ENCODE measurements at places on chromosomes 2 and 18.

- DNase-seq, result no peak
Observed at GRCh38 chr2:141437521-141437920, 693.3 kb downstream of the LRP1B start.

DNA sequence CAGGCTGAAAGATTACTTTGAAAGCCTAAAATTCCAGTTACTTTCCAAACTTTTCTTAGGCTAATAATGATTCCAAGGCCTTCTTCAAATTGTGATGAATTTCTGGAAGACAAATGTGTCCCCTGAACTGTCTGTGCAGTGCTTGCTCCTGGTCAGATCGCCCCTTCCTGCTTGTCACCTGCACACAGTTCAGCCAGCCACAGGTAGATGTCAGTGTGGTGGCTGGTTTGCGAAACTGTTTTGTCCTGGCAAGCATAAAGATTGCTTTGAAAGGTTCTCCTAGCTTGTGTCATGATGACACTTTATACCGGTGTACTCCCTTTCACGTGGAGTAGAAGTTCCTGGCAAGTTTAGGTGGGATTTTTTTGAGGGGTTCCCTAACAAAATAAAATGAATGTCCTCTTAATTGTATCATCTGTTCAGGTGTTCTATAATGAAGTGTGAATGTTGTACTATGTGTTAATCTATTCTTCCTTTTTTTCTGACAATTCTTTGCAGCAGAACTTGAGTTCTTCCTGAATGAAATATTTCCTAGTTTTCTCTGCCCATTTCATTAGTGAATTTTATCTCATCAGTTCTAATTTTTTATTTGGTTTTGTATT lies 298.8 kb downstream of the ZNF407 start:
- peak; percentile 18 for DNase-seq

DNA sequence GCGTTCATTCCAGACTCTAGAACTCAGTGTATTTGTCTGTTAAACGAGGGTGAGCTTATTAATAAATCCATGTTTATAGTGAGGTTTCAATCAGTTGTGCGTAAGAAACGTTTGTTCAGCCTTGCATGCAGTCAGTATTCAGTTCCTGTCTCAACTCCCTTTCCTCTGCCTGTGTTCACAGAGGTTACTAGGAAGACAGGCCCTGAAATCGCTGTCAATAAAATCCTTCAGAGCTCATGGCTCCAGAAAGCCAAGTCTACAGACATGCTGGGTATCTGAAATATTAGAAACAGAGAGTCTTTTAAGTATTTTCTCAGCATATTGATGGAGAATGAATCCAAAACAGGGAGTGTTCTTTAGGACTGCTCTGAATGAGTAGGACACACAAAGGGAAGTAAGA lies 75.4 kb downstream of the KLF7 start:
- DNase-seq, result no peak

- DNase-seq, result no peak
Observed at GRCh38 chr2:84152462-84152861, 306.6 kb downstream of the SUCLG1 start.

DNA sequence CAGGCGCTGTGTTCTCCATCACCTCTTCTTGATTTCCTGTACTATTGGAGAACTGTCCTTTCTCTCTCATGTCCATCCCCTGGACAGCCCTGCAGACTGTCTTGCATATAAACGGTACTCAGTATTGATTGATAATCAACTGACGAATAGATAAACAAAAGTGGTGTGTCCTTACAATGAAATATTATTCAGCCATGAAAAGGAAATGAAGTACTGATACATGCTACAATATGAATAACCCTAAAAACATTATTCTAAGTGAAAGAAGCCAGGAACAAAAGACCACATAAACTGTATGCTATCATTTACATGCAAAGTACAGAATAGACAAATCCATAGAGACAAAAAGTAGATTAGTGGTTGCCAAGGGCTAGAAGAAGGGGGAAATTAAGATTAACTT lies 77.6 kb downstream of the SDC1 start:
- no peak for DNase-seq

DNA sequence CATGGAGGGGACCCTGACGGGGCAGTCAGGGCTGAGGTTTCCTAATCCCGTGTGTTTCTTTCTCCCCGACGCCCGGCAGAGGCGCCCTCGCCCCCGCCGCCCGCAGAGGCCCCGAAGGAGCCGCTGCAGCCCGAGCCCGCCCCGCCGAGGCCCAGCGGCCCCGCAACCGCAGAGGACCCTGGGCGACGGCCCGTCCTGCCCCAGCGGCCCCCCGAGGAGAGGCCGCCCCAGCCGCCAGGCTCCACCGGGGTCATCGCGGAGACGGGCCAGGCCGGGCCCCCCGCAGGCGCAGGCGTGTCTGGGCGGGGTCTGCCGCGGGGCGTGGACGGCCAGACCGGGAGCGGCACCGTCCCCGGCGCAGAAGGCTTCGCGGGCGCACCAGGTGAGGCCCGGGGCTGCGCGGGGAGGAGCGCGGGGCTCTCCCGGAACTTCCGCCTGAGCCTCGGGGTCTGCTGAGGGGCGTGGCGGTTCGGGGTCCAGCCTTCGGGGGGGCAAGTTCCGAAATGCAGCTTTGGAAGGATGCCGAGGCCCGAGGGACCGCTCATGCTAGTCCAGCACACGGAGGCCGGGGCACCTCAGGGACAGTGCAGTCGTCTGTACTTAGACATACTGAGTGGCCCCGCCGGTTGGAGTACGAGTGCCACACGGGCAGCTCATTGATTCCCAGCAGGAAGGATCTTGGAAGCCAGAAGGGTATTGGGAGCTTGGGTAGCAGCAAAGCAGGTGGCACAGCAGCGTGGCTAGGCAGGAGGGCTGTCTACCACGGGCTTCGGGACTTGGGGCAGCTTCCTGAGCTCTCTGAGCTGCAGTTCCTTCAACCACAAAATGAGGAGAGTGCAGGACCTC lies 60.1 kb downstream of the EMILIN2 start:
- DNase-seq, result peak; percentile 26

GRCh38 chr2:240957656-240958365 lies 40.6 kb upstream of the SNED1 start:
- no peak for DNase-seq

GRCh38 chr2:55078956-55079355 lies 28.7 kb upstream of the RTN4 start:
- no peak for DNase-seq

GRCh38 chr2:220440731-220441130 lies 813.3 kb downstream of the SLC4A3 start:
- DNase-seq, result no peak

- DNase-seq, result no peak
Observed at GRCh38 chr18:56389190-56389589, 249.2 kb downstream of the TXNL1 start.

DNA sequence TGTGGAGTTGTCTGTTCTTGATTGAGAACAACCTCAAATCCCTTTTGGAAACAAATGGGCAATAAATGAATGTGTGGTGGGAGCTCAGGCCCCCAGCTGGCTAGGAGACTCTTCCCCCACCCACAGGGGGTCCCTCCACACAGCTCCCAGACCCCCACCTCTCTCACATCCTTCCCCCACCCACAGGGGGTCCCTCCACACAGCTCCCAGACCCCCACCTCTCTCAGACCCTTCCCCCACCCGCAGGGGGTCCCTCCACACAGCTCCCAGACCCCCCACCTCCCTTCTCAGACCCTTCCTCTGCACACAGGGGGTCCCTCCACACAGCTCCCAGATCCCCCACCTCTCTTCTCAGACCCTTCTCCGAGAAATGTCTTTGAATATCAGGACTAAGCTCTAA lies 79.0 kb upstream of the CTDP1 start:
- DNase-seq, result no peak

GRCh38 chr2:46469116-46469515 lies 10.2 kb upstream of the TMEM247 start:
- no peak for DNase-seq

DNA sequence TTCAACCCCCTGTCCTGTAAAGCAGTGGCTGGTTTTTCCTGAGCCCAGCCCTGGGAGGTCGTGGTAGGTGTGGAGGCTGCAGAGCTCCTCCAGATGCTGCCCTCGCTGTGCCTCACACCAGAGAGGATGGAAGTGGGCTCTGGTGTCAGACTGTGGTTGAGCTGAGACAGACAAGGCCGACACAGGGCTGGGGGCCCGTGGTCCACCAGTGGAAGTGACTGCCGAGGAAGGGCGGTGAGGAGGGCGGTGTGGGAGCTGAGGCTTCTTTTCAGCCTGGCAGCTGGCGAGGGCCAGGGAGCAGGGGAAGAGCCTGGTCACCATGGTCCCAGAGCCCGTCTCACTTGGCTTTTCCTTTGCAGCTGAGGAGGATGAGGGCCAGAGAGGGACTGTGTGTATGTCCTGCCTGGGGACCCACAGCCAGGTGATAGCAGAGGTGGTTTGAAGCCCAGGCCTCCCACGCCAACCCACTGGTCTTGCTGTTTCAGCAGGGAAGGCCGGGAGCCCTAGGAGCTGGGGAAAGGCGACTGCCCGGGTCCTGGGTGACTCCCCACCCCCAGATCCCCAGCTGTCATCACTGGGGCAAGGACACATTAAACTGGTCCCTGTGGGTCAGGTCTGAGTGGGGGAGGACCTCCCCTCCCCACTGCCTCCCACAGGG lies 8.5 kb downstream of the SFTPB start:
- DNase-seq, result no peak

DNA sequence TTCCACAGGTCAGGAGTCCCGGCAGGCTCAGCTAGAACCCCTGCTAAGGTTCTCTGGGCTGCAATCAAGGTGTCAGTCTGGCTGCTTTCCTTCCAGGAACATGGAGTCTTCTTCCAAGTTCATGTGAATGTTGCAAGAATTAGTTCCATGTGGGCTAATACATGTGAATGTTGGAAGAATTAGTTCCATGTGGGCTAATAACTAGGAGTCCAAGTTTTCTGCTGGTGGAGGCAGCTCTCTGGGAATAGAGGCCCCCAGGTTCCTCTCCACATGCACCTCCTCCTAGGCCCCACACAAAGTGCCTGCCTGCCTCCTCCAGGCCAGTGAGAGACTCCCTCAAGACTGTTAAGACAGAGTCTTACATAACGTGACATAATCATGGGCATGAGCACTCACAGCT lies 140.8 kb upstream of the SLC35G4 start:
- no peak for DNase-seq

GRCh38 chr2:239279508-239280295 lies 121.1 kb downstream of the HDAC4 start:
- no peak for DNase-seq

DNA sequence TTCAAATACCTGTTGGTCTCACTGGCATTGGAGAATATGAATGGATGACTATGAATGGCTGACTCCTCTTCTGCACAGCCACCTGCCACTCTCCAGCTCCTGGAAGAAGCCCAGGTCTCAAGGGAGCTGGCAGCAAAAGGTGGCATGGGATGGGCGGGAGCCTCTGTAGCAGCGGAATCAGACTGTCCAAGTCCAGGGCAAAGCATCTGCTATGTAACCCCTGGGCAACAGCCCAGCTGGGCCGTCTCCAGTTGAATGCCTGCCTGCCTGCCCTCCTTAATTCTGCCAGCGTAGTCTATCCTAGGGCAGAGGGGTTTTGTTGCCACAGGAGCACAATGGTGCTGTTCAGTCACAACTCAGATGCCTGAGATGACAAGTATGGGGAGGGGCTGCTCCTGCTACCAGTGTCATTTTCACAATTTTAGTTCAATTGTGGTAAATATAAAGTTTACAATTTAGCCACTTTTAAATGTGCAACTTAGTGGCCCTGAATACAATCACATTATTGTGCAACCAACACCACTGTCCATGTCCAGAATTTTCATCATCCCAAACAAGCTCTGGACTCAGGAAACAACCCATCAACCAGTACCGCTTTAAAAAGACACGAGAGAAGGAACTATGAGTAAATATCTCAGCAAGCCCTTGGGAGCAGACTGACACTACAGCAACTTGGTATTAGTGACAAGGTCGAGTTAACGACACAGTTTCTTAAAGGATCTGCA lies 115.2 kb downstream of the MYO5B start:
- DNase-seq, result no peak

Data from T follicular helper cell (primary cell).